Hepatic stellate cell (primary cell): ENCODE measurements at places on chromosomes 16 and 17.

DNA sequence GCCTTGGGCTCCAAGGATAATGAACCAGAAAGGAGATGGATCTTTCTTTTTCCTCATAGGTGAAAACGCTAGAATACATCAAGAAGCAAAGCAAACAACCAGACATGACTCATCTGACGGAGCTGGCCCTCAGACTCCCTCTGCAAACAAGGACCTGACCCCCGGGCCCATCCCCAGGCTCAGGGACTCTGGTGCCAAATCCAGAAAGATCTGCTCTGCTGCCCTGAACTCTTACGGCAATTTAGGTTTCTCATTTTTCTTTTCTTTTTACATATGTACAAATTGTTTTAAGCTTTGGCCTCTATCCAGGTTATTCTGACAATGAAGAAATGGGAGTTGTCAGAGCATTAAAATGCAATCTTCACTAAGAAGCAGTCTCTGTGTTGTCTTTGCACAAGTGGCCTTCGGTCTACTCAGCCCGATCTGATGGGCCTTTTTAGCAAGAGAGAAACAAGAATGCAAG is 17.7 kb downstream of the KNOP1 start:
- peak; percentile 73 for DNase-seq

DNA sequence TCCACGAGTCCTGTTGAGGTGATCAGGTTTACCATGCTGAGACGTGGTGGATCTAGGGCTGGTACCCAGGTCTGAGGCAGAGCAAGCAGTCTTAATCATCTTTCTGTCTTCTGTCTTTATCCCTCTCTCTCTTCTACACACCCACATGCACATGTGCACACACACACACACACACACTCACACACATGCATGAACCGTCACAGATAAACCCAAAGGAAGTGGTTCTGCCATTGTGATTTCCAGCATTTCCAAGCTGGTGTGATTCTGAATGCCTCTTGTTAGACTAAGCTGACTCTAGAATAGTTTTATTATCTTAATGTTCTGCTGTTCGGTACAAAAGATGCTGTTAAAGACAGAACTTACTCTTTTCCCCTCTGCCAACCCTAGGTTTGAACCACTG is 411.8 kb upstream of the SALL1 start:
- DNase-seq: no peak

DNA sequence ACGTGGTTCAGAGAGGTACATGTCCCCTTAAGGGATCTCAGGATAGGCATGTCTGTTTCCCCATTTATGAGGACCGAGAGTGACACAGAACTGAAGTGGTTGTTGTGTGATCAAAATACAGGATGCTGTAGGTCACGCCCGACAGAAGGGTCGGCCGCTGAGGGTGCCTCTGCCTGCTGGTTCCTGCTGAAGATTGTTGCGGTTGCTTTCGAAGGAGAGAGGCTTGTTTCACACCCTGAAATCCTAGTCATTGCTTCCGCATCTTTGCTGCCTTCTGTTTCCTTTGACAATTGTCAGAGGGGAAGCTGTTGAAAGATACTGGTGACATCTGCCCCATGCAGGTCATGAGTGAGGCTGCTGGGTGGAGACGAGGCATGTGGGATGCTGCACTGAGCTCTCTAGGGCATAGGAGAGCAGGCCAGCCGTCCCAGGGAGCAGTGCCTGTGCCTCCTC is 3.8 kb upstream of the NAT9 start:
- no peak for DNase-seq

- DNase-seq: peak; percentile 86
Observed at GRCh38 chr16:21158208-21159110, at the start of gene LDAF1. Gene LDAF1 (plus strand): TSS chr16:21158674. CDS start chr16:21161183, 2,509 bp downstream.

DNA sequence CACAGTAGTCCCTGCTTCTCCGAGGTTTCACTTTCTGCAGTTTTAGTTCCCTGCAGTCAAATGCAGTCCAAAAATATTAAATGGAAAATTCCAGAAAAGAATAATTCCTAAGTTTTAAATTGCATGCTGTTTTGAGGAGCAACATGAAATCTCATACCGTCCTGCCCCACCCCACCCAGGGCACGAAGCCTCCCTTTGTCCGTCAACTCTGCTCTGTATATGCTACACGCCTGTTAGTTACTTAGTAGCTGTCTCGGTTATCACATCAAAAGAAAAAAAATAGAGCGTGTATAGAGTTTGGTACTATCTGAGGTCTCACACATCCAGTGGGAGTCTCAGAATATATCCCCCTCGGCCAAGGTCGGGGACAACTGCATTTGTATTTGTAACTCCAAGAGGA is 129.4 kb upstream of the NOL11 start:
- no peak for DNase-seq

GRCh38 chr16:48054881-48055601 is 100.8 kb downstream of the ABCC12 start:
- peak; percentile 61 for DNase-seq

DNA sequence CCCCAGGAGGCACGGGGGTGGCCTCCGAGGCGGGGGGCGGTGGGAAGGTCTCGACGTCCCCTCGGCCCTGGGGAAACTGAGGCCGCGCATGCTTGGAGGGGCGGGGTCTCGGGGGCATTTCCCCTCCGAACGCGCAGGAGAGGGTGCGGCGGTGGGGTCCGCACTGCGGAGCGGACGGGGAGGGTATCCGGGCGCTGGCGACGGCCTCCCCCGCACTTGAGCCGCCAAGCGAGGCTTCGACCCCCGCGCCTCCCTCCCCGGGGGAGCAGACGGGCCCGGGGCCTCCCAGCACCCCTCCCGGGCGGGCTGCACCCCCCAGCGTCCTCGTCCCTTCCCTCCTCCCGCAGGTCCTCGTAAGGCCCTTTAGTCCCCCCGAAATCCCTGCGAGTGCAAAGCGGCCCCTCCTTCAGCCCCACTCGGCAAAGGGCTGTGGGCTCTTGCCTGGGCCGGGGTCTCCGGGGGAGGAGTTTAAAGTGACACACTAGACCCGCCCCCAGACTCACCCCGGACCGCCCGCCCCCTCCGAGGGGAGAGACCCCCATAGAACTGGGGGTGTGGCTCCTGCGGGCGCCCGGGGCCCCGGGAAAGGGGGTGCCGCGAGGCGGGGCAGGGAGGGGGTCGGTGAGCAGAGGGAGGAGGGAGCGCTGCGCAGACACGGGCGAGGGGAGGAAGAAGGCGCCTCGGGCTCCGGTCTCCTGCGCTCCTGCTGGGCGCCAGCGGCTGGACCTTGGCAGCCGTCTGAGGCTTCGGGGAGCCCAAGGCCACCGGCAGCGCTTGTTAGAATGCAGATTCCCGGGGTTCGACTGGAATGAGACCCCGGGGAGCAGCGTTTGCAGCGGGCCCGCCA is 632 bp downstream of the BAIAP3 start:
- no peak for DNase-seq

GRCh38 chr16:3949287-3949686 is 68.8 kb upstream of the CREBBP start:
- no peak for DNase-seq

DNA sequence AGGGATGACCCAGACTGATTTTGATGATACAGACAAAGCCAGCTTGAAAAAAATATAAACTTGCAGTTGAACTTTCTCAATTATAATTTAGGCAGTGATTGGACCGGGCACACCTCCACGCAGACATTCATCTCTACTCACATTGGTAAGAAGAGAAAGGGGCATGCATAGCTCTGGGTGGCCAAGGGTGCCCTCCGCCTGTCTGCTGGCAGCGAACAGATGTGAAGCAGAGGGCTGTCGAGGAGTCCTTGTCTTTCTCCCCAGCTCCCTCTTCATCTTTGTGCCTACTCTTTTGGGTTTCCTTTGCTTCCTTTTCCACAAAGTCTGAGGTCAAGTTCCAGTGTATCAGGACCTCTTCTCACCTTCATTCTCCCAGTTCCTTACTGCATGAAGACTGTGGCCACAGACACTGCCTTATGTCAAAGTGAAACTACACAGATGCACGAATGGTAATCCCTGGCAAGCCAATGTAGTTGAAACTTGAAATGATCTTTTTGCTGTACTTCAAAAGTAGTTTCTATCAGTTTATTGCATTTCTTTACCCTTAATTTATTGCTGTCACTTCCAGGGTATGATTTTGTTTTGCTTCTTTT is 343.7 kb upstream of the SOX9 start:
- DNase-seq: no peak

DNA sequence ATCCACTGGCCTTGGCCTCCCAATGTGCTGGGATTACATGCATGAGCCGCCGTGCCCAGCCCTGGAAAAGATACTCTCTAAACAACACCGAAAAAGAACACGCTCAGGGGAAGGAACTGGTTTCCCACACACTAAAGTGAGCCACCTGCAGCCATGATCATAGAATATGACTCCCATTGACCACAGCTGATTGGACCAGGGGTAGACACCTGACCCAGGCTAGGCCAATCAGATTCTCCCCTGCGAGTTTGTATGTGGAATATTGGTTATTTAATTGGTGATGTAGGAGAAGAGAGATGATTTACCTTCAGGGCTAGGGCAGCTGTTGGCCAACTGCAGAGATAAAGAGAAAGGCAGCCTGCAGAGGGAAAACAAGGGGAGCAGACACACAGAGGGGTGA is 9.0 kb upstream of the GGA2 start:
- no peak for DNase-seq

GRCh38 chr17:69828087-69828486 is 246.9 kb upstream of the KCNJ16 start:
- DNase-seq: peak; percentile 61

- DNase-seq: no peak
Observed at GRCh38 chr17:18978050-18978449, 26.1 kb downstream of the SLC5A10 start.

GRCh38 chr17:78852709-78853121 is 12.1 kb upstream of the USP36 start:
- no peak for DNase-seq

- DNase-seq: no peak
Observed at GRCh38 chr16:70695331-70696070, 9.6 kb upstream of the MTSS2 start.

DNA sequence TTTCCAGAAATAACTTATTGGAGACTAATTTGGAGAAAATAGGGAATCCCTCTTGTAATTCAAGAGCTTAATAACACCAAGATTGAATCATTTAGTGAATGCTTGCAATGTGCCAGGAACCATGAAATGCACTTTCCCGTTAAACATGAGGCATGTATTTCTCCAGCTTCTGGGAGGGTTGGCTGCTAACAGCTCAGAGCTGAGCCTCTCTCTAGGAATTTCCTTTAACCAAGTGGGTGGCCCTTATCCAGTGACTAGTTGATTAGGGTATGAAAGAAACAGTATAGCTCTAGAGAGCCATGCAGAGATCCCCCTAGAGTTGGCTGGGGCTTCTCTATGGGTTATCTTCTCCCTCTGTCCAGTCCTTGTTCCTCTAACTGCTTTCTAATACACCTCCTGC is 356.4 kb upstream of the GOT2 start:
- DNase-seq: no peak

GRCh38 chr17:73311428-73311780 is 397 bp downstream of the CDC42EP4 start:
- DNase-seq: no peak

DNA sequence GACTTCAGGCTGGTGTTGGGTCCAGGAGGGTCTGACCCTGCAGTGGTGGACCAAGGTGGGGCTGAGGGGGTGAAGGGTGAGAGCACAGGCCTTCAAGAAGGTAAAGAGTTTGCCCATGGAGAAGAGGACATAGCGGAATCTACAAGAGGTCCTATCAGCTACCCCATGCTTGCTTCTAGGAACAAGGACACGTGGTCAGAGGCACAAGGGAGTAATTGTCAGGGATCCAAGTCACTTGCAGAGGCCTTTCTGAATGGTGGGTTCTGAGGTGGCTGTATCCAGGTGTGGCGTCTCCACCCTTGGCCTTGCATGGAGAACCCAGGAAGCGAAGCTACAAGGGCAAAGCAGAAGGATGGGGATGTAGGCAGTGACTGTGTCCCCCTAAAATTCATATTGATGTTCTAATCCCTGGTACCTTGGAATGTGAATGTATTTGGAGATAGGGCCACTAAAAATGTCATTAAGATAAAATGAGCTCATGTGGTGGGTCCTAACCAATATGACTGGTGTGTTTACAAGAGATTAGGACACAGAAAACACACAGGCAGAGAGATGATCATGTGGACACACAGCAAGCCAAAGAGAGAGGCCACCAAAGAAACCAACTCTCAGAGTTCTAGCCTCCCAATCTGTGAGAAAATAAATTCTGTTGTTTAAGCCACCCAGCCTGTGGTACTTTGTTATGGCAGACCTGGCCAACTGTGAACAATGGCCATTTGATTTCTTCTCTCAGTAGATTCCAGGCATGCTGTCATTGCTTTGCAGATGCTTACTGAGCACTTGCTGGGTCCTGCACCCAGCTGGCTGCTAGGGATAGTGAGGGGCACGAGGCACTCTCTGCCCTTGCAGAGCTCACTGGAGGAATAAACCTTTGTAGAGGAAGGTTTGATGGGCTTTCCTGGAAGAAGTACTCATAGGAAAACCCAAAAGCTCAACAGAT is 75.8 kb downstream of the UTP18 start:
- no peak for DNase-seq

DNA sequence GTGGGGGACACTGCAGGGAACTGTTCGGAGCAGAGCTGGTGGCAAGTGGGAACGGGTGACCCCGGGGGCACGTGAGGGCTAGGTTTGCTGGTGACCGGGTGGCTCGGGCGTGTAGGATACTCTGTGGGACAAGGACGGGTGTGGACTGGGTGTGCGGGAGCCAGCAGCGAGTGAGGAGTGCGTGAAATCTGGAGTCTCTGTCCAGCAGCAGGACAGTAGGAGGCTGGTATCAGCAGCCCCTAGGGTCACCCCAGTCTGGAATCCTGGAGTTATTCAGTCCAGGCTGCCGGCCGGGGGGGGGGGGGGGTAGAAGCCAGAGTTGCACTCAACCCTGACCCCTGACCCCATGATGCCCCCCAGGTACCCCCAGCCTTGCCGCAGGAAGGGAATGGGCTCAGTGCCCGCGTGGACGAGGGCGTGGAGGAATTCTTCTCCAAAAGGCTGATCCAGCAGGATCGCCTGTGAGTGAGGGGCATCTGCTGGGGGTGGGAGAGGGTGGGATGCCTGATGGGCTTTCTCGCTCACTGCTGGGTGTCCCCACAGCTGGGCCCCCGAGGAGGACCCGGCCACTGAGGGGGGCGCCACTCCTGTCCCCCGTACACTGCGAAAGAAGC is 6.2 kb downstream of the ACD start:
- peak; percentile 61 for DNase-seq

DNA sequence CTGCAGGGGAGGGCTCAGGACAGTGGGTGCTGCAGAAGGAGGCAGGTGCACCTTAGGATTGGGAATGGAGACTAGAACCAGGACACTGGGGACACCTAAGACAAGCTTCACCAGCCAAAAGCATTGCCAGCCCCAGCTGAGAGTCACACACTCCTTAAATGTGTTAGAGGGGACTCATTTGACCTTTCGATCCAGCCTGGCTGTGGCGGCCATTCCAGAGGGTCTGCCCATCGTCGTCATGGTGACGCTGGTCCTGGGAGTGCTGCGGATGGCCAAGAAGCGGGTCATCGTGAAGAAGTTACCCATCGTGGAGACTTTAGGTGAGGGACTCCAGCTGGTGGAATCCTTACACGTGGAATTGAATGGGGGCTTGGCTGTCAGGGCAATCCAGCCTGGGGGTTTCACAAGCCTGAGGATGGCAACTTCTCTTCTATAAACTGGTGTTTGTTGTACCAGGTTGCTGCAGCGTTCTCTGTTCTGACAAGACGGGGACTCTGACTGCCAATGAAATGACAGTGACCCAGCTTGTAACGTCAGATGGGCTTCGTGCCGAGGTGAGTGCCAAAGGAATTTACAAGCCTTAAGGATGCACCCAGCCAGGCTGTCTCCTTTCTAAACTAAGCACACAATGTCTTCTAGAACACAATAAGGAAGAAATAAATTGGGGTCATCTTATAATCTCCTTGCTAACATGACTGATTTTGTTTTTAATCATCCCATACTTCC is 65.3 kb downstream of the MEAK7 start:
- no peak for DNase-seq
